Renal pelvis (tissue), 12 donors: ENCODE measurements at places on chromosomes 12 and 14. TPM values are rescaled to one million over a fixed set of nuclear protein-coding genes. Genes with fewer than 3 reads are reported as not detected.

DNA sequence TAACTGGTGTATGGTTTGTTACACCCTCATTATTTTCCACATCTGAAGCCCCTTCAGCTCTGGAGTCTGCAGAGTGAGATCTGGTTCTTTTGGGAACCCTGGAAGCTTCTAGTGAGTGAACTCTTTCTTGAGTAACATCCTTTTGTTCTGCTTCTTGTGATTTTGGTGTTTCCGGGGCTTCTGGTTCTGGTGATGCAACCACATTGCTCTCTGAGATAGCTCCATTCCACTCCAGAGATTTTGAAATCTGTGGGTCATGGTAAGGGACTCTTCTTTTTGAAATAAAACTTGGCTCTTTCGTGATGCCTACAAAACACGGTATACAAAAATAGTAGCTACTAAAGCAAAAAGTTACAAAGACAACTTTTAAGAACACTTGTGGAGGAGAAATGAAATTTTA, 5.4 kb downstream of the MDM1 start:
- no peak for DNase-seq

GRCh38 chr12:103313894-103314293, 181.9 kb downstream of the C12orf42 start:
- DNase-seq: no peak

DNA sequence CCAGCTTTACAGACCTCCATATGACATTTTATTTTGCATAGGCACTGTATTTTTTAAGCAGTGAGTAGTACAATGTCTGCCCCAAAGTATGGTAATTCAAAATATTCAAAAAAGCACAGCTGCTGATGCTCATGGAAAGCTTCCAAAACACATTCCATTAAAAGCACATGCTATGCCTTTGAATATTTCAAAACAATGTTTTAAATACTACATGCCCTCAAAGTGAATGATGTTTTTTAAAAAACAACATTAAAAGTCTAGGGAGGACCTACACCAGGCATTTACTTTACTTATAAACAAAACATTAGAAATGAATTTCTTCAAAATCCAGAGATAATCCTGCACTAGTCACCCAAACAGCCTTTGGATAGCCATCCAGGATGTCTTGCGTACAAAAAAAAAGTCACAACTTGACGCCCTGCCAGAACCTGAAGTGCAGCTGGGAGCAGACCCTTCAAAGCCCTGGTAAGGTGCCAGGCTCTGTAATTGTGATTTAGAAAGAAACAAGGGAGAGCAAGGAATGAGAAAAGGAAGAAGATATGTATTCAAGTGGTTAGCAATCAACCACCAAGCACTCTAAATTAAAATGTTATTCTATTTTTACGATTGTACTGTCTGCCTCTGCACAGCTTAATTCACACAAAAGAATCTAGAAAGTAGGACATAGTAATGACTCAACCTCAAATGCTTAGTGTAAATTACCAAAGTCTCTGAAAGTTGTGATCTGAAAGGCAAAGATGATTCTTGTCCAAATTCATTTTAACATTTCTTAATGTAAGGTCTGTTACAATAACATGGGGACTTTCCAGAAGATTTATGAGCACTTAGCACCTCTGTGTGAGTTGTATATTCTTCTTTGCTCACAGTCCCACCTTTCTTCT, 31.9 kb downstream of the CEP83 start:
- DNase-seq: peak; percentile 57

DNA sequence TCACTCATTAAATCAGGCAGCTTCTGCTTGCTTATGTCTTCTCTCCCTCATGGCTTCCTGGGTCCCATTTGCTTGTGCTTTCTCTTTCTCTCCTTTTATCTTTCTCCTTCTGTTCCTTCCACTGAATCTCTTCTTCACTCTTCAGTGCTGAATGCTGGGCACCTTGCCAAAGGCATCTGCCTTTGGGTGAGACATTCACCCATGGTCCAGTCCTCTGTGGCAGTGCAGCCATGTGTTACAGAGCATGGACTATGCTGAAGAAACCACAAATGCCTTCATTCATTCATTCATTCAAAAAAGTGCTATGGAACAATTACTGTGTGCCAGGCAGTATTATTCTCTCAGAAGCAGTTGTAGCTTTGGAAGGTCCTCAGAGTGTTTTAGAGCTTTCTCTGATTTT, 344.4 kb upstream of the STXBP6 start:
- DNase-seq: no peak

DNA sequence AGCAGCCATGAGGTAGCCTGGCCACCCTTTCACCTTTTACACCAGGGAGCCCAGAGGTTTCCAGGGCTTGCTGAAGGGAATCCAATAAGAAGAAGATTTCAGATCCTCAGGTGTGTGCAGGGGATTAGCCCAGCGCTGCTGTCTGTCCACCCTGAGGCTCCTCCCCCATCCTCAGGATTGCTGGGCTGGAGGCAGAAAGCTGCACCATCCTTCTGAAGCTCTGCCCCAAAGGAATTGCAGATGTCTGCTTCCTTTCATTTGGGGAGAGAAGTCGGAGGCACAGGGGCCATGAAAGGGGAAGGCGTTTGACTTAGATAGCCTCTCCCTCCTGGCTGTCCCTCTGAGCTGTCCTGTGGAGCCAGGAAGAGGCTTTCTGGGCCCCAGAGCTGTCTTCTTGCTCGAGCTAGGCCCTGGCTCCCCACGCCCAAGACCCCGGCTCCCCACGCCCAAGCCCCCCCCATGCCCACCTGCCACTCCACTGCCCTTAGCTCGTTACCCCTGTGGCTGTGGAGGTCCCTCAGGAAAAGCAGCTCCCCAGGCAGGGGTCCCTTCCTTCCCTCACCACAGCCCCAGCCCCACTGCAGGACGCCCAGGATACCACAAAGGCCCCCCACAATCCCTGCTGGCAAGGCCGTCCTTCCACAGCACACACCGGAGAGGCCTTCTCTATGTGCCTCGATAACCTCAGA, 359.0 kb downstream of the CACNA1C start:
- no peak for DNase-seq

DNA sequence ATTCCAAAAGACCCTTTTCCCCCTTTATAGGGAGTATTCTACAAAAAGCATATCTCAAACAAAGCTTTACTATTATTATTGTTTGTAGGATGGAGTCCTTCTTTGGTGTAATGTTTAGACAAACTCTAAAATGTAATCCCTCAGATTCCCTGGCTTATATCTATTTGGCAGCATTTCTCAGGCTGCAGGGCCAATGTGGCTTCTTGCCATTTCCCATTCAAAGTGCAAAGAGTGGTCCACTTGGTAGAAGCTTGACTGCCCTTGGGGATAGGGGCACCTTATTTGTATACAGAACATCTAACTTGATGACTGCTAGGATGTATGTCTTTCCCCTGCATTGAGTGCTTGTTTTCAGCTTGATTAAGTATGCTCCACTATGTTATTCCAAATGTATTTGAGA, 242.7 kb downstream of the PRKD1 start:
- DNase-seq: no peak

DNA sequence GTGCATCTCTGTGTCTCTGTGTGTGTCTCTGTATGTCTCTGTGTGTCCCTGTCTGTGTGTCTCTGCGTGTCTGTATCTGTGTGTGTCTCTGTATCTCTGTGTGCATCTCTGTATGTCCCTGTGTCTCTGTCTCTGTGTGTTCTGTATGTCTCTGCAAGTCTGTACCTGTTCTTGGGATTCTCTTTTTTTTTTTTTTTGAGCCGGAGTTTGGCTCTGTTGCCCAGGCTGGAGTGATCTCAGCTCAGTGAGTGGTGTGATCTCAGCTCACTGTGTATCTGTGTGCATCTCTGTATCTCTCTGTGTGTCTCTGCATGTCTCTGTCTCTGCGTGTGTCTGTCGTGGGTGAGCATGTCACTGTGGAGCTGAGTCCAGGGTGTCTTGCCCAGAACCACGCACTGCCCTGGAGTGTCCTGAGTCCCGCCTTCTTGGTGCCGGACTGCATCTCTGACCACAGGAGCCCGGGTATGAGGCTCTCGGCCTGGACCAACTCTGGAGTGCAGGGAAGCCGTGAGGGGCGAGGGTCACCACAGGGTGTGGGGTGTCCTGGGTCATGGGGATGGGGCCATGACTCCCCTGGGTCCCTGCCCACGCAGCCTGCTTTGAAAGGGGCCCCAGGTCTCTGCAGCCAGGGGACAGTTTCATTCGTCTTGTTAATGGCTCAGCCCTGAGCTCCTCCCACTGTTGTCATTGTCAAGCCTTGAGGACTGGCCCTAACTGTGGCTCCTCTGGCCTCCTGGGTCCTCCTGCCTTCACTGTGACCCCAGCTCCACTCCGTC, 11.8 kb downstream of the MYL2 start:
- DNase-seq: no peak

GRCh38 chr14:63896278-63896720, 43.5 kb downstream of the SYNE2 start:
- peak; percentile 78 for DNase-seq

DNA sequence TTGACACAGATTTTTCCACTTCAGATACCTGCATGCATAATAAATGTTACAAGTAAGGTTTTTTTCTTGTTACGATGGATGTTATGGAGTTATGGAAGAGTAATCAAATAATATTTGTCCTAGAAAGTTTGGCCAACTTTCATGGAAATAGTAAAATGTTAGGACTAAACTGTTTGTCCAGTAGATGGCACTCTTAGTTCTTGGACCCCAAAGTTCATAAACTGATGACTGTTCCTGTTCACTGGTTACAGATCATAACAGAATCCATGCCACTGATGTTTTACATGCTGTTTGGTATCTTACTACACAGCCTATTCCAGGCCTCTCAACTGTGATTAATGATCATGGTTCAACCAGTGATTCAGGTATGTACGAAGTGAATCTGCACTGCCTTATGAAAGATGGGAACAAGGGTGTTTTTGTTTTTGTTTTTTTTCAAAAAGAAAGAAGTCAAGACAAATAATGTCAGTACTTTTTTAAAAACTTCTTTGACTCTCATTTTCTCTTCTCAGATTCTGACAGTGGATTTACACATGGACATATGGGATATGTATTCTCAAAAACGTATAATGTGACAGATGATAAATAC, 48.8 kb upstream of the SLCO1C1 start:
- DNase-seq: no peak

GRCh38 chr12:75459755-75460154, 20.8 kb upstream of the GLIPR1 start:
- DNase-seq: no peak

GRCh38 chr12:49543914-49544815, 5.3 kb downstream of the KCNH3 start:
- no peak for DNase-seq

- peak; percentile 36 for DNase-seq
Observed at GRCh38 chr14:85528897-85529631, 880 bp upstream of the FLRT2 start.

GRCh38 chr14:35932136-35932535, 106.0 kb downstream of the BRMS1L start:
- DNase-seq: no peak

DNA sequence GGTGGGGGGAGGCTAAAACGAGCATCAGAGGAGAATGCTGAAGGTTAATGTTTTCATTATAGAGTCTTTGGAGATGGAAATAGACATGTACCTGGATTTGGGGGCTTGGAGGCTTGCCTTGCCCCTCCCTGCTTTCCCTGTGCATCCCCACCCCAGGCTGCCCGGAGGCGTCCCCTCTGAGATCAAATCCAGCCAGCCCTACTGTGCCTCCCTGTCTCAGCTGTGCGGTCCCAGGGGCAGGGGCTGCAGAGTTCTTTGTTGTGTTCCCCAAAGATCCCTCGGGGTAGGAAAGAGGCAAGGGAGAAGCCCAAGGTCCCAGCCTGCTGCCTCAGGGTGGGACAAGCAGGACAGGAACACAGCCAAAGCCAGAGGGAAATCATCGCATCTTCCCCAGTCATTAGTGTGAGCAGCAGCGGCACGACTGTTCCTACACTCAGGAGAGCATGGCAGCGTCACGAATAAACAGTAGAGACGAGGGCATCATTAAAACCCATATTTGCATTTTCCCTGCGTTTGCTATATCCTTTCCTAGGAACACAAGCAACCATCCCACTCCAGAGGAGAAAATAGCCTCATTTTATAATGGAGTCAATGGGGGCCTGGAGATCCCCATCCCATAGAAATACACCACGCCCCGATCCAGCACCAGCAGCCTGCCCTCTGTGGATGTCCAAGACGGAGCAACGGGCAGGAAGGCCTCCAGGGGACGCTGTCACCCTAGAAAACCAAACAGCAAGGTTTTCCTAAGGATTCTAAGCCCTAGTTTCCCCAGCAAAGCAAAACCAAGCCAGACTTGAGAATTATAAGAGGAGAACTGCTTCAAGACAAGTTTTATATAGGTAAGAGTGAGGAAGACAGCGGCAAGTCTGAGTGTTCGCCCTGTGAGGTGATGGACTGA, 32.4 kb downstream of the ANO2 start:
- no peak for DNase-seq

DNA sequence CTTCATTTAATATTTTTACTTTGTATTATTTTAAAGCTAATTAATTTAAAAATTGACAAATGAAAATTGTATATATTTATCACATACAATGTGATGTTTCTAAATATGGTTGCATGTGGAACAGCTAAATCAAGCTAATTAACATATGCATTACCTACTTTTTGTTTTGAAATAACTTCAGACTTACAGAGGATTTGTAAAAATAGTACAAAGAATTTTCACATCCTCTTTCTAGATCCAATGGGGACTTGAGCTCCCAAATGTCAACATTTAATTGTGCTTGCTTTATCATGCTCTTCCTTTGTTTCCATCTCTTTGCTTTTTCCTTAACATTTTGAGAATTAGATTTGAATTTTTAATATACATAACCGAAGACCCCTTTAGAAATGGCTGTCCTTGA, 6.6 kb downstream of the DCD start:
- no peak for DNase-seq

GRCh38 chr14:86087377-86087776, 557.4 kb downstream of the FLRT2 start:
- no peak for DNase-seq

GRCh38 chr12:124746649-124747425, 116.8 kb downstream of the SCARB1 start:
- DNase-seq: no peak

DNA sequence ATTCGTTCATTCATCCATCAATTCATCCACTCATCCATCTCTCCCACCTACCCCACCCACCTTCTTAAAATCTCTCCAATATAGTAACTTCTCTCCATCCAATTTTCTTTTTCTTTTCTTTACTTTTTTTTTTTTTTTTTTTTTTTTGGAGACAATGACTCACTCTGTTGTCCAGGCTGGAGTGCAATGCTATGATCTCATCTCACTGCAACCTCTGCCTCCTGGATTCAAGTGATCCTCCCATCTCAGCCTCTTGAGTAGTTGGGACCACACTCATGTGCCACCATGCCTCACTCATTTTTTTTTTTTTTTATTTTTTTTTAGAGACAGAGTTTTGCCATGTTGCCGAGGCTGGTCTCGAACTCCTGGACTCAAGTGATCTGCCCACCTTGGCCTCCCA, 118.4 kb downstream of the SUDS3 start:
- no peak for DNase-seq

- no peak for DNase-seq
Observed at GRCh38 chr12:109723311-109723881, 9.8 kb downstream of the FAM222A start.

HOXC9 gene
- polyA plus RNA-seq: 22.4 TPM

SLC6A15 gene
- 0.88 TPM for polyA plus RNA-seq

NTS gene
- 5.1 TPM for polyA plus RNA-seq

TSPAN11 gene
- 5.9 TPM for polyA plus RNA-seq

GPD1 gene
- polyA plus RNA-seq: 80.1 TPM

MUCL1 gene
- polyA plus RNA-seq: not detected

AHSA1 gene
- polyA plus RNA-seq: 234 TPM
